ENCODE measurements at places on chromosomes 7 and 10.

DNA sequence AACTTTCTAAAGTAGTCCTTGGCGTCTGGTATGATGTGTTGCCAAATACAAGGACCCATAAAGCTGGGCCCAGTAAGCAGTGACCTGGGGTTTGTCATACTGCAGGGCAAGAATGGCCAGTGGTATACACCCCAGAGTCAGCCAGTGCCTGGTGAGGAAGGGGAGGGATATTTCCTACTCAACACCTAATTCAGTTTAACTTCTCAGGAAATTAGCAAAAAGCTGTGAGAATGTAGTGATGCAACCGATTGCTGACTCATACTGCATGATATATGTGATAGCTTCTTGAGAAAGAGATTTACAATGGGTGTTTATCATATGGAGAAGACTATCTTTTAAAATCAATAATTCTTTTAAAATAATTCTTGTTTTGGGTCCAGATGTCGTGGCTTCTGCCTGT, 889.3 kb upstream of the CELF2 start:
- no peak for DNase-seq

GRCh38 chr7:90384433-90384832, 18.8 kb upstream of the CLDN12 start:
- DNase-seq, result no peak

DNA sequence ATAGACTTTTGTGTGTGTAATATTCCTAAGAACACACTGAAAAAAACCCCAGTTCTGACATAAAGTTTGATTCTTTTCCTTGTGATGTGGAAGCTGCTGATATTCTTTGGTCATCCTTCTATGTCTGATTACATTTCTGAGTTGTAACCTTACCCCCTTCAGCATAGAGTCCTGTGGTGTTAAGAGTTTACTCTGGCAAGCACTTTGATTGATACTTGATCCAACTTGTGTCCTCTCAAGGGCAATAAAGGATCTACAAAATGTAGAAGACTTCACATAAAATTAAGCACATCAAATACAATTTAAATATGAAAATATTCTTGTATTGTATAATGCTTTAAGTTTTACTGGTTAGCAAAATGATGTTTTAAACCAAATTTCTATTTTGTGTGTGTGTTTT, 221.7 kb upstream of the DKK1 start:
- DNase-seq, result no peak

GRCh38 chr7:44633254-44634186, 27.1 kb downstream of the OGDH start:
- peak; percentile 82 for DNase-seq

- no peak for DNase-seq
These were observed 14.6 kb upstream of the INSYN2A start for GRCh38 chr10:127210936-127211466.

DNA sequence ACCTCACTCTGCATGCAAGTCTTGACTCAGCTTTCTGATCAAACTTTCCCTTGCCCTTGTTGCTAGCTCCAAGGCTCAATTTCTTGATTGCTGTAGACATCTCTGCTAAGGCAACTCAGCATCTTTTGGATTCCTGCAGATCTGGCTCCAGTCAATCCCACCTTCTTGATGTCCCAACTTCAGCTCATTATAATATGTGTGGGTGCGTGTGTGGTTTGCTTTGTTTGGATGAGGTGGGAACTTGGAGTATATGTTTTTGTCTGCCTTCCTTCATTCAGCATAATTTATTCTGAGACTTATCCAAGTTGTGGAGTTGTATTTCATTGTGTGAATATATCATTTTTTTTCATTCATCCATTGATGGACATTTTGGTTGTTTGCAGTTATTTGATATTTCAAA, 364.8 kb upstream of the IGFBP3 start:
- DNase-seq, result no peak

DNA sequence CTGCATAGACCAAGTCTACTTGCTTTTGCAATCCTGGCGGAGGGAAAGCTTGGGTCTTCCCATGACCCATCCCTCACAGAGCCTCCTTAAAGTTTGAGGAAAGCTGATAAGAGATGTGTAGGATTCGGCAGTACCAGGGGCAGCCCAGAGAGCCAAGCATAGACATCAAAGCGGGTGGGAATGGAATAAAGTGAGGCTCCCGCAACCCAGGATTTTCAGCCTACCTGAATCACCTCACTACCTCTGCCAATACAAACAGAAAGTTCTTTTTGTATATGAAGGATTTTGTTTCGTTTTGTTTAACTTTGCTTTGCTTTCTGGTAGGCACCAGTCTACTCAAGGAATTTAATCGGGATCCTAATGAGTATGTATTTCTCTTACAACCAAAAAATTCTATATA, 451.7 kb downstream of the PLXNA4 start:
- DNase-seq, result no peak

DNA sequence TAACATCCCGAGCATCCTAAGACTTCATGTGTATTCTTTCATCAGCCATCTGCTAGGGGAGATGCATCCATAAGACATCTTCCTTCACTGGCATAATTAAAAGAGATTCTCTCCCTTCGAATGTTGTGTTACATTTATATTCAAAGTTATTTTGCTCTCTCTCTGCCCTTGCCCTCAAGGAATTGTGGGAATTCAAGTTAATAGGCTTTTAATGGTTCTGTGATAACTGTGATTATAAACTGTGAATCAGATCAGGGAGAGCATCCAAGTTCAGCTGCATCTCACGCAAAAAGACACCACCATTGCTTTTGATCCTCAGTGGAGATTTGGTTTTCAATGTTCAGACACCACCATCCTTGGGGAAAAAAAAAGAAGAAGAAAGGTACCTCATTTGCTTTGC, 9.2 kb upstream of the TEX36 start:
- DNase-seq, result no peak

DNA sequence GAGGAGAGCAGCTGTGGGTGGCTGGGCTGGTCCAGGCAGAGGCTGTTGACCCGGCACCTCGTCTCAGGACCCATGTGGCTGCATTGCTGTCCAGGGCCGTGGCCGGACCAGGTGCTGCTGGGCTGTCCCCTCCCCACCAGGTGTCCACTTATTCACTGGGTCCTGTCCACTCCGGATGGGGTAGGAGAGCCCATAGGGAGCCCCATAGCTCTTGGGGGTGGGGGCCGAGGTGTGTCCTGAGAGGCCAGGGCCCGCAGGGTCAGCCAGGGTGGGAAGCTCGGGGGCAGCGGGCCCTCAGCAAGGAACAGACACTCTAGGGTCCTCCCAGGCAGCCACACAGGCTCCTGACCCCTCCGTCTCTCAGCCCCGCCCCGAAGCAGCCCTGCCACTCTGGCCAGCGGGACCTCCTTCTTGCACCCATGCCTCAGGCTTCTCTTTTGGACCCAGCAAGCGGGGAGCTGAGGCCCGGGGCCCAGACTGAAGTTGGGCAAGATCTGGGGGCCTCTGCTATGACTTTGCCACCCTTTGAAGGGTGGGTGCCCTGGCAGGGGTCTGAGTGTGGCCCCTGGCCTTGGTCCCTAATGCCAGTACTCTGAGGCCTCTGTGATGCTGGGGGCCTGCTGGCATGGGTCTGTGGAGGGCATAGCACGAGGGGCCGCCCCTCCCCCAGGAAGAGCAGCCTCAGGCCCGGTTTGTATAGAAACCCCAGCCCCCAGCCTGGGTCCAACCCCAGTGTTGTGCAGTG, 86.4 kb downstream of the NKX6-2 start:
- DNase-seq, result no peak

GRCh38 chr7:94943134-94943533, 35.7 kb downstream of the PPP1R9A start:
- DNase-seq, result no peak

DNA sequence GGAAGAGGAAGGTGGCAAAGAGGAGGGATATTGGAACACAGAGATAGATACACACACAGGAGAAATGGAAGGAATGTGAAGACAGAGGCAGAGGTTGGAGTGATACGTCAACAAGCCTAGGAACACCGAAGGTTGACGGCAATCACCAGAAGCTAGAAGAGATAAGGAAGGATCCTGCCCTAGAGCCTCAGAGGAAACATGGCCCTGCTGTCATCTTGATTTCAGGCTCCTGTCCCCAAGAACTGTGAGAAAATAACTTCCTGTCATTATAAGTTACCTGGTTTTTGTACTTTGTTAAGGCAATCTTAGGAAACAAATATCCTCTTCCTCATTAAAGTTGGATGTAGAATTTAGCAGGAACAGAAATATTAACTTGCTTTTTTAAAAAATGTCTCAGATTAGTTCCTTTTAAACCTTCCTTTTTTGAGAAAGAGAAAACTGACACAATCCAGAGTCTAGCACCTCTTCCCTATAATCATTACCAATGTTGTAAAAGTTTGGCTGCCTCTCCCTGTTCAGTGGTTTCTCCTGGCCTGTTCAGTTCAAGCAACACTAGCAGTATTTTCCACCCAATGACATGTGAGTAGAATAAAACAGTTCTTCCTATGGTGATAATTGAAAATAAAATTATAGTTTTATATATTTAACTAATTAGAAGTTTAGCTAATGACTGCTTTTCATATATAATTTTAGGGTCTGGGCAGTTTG, 28.8 kb upstream of the GNAI1 start:
- no peak for DNase-seq

GRCh38 chr10:26679588-26679987, 17.9 kb upstream of the PDSS1 start:
- no peak for DNase-seq

GRCh38 chr10:20622531-20623211, 274.4 kb downstream of the NEBL start:
- DNase-seq, result no peak

- no peak for DNase-seq
These were observed 104.3 kb downstream of the MTERF1 start for GRCh38 chr7:91776171-91776570.

DNA sequence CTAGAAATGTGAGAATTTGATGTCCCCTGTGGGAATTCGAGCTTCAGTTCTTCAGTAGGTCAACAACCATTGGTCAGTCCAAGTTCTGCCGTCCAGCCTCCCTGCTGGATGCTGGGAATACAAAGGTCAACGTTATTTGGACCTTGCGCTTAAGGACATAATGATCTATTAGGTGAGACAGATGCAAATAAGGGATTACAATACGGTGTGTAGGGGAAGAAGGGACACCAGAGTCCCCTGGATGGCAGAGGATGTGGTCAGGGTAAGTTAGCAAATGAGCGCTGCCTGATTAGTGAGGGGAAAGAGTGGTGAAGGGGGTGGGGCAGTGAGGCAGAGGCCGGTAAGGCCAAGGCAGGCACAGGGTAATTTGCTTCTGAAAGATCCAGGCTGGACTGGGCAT, 16.2 kb downstream of the CCNY start:
- DNase-seq, result no peak

GRCh38 chr7:72446591-72447462, 34.7 kb upstream of the CALN1 start:
- DNase-seq, result no peak

DNA sequence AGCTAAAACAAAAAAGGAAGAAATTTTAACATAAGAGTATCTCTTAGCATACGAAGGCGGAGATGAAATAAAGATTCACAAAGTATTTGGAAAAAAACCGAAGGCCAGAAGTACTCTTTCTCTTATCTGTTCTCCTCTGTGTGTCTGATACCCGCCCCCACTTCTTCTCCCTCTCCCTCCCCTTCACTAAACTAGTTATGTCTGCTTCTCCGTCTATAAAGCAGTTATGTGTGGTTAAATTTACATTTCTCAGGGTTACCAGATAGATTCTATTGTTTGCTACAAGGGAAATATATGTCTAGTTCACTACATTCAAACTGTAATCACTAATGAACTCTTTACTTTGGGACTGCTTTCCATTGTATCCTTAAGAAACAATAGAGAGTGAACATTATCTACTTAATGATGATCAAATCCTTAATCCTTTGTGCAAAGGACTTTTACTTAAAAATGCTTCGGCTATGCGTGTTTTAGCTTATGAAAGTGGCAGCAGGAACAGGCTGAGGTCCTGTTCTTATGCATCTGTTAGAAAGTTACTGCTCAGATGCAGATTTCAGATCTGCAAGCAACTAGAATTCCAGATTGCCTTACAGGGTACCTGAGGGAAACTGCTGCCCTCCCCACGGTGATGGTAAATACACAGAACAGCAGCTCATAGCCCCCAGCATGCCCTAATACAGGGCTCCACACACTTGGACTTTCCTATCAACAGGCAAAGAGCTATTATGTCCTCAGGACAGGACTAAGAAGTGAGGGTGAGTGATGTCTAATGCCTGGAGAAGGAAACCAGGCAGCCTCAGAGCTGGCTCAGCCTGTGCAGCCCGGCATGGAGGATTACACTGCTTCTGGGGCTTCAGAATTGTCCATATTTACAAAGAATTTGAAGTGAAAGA, 273.3 kb downstream of the FZD1 start:
- no peak for DNase-seq

- DNase-seq, result peak; percentile 89
These were observed 145.9 kb downstream of the SH3PXD2A start for GRCh38 chr10:103709341-103709920.

DNA sequence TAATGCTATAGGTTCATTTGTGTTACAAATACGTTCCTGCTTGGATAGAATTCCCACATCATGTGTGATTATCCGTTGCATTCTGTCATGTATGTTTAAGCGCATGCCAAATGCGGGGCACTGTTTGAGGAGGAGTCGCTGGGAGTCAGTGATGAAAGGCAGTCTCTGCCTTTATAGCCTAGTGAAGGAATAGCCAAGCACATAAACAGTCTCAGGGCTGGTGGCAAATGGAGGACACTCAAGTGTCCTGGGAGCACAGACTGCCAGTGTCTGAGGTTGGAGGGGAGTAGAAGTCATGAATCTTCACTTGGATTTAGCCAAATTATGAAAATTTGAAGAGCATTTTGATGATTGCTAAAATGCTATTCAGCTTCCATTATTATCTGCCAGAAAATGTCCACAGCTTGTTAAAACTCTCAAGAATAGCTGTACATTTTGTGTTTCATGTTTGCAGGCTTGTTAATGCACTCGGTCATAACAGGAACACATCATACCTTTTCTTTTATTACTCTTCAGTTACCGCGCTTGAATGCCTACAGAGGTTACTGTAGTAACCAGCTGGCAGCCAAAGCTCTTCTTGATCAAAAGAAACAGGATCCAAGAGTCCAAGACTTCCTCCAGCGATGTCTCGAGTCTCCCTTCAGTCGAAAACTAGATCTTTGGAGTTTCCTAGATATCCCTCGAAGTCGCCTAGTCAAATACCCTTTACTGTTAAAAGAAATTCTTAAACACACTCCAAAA, 41.6 kb downstream of the NET1 start:
- DNase-seq, result no peak

DNA sequence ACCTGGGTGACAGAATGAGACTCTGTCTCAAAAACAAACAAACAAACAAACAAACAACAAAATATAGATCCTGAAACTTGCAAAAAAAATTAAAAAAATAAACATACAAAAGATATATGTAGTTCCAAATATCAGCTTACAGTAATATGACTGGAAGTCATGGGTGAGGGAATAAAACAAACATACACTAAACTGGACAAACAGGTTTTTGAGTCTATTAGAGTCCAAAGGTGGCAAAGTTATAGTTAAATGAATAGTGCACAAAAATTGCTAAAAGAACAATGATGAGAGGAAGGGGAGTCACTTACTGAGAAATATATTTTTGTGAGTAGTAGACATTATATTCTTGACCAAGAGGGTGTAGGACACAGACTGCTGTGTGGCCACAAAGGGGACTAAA, 16.7 kb upstream of the RSBN1L start:
- DNase-seq, result no peak

DNA sequence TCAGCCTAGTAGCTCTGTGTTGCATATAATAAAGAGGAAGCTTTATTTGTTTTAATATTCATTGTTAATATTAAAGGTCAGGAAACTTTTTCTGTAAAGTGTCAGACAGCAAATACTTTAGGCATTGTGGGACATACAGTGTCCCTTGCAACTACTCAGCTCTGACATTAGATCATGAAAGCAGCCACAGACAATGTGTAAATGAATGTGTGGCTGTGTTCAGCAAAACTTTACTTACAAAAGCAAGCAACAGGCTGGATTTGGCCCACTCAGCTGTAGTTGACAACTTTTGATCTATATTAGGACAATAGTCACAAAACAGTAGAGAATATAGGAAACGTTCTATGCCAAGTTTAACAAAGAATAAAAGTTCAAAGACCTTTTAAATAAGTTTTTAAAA, 173.3 kb downstream of the RNLS start:
- DNase-seq, result no peak

Data from H54 (cell line).